Activated T-cell treated with anti-CD3 and anti-CD28 coated beads, Interleukin-2, amount 50 U/mL, for 48 hours (primary cell): ENCODE measurements at places on chromosomes 7 and 10.

DNA sequence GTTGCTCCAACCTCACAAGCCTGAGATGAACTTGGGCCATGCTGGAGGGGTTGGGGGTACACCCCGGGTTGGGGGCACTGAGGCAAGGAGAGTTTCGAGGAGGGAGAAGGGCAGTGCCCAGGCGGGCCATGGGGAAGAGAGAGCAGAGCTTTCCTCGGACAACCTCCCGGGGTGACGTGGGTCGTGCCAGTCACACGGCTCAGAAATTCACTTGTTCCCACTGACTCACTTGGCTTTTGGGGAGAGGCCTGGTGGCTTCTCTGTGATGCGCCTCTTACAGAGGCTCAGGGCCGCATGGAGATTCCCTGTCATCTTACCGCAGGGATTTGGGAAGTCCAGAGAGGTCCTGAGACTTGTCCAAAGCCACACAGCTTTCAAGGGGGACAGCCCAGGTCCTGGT lies 2.9 kb downstream of the LAT2 start:
- DNase-seq, result no peak

GRCh38 chr10:128314686-128315085 lies 188.5 kb upstream of the MKI67 start:
- no peak for DNase-seq

DNA sequence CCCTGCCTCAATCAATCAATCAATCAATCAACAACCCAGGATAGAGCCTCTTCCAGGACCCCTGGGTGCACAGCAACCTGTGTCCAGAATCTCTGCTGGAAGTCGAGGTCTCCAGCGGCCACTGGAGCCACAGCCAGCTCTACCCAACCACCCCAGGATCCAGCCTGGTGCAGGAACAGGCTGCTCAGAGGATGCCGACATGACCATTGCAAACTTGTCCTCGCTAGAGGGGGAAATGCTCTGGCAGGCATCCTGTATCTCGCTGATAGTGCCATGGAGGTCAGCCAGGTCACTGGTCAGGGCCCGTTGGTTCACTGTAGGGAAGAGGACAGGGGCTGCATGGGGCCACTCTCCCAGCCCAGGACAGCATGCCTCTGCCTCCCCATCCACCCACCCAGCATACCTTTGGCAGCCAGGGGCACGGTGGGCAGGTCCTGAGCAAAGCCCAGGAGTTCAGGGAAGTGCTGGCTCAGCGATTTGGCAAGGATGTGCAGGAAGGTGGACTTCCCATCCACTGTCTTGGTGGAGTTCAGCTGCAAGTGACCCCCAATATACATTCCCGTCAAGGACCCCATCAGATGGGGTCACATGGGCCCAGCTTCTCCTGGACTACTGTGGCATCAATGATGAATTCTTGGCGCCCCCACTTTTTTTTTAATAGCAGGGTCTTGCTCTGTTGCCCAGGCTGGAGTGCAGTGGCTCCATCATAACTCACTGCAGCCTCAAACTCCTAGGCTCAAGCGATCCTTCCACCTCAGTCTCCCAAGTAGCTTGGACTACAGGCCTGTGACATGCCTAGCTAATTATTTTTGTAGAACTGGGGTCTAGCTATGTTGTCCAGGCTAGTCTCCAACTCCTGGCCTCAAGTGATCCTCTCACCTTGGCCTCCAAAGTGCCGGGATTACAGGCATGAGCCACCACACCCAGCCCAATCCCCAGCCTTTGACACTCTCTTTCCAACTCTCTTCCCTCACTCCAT lies 49.4 kb downstream of the GRID2IP start:
- no peak for DNase-seq

- DNase-seq, result no peak
Measured at GRCh38 chr7:135200821-135201331, 10.4 kb downstream of the WDR91 start.

DNA sequence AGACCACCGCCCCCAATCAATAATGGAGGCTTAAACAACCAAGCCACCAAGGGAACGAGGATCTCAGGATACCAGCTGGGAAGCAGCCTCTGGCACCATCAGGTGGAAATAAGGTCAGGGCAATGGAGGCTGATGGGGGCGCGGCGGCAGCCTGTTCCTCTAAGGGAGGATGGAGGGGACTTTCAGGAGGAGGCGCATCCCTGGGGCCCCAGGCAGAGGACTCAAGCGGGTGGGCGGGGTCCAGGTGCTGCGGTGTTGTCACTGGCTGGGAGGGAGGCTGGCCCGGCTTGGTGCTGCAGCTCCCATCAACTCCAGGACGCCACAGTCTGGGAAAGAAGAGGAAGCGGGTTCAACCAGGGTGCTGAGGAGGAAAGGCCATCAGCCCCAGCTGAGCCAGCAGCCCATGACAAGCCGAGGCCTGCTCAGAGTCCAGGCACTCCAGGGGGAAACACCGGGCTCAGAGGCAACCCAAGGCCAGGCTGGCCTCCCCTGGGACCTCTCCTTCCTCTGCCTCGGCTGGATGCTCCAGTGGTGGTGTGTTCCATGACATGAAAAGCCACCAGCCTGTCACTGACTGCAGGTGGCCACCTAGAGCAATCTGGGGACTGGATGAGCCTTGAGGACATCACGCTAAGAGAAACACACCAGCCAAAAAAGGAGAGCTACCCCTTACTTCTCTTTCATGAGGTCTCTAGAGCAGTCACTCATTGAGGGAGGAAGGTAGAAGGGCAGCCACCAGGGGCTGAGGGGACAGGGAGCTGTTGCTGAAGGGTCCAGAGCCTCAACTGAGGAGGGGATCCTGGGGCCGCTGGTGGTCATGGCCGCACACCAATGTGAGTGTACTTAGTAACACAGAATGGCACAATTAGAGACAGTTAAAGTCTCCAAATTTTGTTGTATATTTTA lies 4.6 kb downstream of the GIGYF1 start:
- DNase-seq, result no peak

DNA sequence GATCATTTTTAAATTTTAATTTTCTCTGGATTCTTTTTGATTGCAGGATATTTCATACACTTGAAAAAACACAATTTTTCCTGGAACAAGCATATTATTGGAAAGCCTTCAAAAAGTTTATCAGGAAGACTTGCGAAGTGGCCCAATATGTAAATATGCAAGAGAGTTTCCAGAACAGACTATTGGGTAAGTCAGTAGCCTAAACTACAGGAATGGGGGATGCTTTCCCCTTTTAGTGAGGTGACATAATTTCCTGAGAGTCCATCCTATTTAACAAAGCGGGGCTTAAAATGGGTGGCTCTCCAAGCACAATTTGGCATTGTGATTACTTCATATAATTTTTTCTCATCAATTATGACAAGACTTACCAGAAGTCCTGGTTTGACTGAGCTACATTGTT lies 77.9 kb downstream of the ABCA13 start:
- DNase-seq, result no peak

DNA sequence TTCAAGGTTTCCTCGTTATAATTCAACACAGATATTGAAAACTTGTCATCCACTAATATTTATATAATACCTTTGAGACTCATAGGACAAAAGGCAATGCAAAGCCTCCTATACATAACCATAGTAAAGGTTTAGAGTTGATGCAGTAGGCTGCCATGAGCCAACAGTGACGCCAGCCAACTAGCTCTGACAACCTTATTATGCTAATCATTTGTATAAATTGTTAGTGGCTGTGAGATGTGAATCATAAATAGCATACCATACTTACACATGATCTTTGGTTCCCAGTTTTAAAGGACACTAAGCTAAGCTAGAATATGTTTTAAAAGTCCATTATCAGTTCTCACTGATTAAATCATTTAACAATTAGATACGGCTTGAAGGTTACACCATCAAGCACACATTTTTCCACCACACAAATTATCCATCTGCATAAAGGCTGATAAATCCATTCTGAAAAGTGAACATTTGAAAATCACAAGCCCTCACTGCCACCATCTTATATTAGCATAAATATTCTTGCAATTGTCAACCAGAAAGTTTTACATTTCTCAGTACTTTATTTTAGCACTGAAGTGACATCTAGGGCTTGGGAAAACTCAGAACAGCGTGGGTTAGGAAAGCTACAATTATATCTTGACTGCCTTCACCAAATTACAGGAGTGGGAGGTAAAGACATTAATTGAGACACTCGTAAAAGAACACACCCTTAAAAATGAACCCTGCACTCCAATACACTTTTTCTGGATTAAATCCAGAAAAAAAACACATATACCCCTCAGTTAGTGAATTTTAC lies 30.7 kb downstream of the COA1 start:
- no peak for DNase-seq
